ENCODE measurements at places on chromosomes 2 and 18.

DNA sequence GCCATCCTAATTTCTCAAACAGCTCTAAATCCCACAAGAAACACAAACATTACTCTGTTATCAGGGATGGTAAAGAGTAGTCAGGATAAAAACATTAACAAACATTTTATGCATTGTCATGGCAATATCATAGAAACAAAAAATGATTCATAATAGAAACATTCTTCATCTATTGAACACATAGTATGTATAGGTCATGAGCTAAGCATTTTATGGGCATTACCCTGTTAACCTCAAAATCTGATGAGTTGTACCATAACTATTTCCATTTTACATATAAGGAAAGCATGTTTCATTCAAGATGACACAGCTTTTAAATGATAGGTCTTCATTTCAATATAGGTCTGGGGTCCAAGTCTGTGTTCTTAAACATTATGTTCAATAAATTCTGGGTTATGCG, 344.9 kb downstream of the RND3 start:
- DNase-seq: no peak

GRCh38 chr2:143700865-143701264, 571.6 kb downstream of the ARHGAP15 start:
- no peak for DNase-seq

DNA sequence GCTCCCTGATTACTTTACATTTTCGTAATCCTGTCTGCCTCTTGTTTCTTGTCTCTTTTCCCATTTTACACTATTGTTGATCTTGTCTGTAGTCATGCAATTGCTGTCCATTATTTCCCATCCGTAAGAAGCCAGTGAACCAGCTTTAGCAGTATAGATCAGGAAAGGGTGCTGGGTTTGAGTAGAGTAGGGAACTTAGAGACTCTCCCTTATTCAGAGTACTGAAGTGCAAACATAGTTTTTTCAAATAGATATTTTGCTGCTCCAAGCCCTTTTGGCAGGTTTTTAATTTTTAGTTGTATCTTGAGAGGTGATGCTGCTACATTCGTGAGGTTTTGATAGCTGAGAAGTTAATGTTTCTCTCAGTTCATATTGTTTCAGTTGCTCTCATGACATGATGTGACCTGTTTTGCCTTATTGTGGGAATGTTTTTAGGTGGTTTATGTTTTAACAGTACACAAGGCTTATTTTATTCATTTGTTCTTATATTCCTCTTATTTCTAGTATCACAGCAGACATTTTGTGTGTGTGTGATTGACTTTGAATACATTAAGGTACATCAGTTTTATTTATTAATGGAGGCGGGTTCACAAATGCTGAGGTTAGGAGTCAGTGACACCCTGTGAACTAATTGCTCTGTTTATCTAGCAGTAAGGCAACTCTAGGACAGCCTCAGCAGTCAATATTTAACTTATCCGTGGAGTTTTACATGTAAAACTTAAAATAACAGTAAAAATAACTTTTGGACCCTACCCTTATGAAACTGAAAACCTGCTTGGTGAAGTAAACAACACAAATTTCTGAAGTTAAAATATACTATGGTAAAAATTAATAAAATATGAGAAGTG, 118.4 kb downstream of the ZNF407 start:
- DNase-seq: no peak

GRCh38 chr2:218855305-218856166, 4.1 kb upstream of the WNT6 start:
- DNase-seq: no peak

DNA sequence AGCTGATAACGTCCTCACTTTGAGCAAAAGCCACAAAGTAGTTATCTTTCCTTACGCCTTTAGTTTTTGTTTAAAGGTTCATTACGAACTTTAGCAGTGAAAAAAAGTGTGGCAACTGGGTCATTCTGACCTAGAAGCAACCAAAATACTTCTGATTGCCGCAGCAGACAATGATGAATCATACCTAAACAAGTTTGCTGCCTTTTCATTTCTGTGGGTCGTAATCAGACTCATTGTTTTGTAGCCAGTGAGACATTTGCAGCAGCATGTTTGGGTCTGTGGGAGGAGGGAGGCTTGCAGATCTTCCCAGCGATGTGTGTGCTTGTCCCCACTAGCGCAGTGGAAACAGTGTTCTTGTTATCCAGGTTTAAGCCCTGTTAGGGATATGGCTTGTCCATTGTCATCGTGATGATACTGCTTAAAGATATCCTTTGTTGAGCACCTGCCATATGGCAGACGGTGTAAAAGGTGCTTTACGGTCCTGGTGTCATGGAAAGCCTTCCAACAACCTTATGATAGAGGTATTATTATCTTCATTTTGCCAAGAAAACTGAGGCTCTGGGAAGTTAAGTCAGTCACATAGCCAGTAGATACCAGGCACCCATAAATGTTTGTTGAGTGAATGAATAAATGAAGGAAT, 1.3 kb upstream of the GREB1 start:
- DNase-seq: no peak

- DNase-seq: no peak
Measured at GRCh38 chr2:218400167-218400929, 680 bp downstream of the CTDSP1 start.

GRCh38 chr18:24103320-24104021, 35.4 kb upstream of the CABYR start:
- no peak for DNase-seq

DNA sequence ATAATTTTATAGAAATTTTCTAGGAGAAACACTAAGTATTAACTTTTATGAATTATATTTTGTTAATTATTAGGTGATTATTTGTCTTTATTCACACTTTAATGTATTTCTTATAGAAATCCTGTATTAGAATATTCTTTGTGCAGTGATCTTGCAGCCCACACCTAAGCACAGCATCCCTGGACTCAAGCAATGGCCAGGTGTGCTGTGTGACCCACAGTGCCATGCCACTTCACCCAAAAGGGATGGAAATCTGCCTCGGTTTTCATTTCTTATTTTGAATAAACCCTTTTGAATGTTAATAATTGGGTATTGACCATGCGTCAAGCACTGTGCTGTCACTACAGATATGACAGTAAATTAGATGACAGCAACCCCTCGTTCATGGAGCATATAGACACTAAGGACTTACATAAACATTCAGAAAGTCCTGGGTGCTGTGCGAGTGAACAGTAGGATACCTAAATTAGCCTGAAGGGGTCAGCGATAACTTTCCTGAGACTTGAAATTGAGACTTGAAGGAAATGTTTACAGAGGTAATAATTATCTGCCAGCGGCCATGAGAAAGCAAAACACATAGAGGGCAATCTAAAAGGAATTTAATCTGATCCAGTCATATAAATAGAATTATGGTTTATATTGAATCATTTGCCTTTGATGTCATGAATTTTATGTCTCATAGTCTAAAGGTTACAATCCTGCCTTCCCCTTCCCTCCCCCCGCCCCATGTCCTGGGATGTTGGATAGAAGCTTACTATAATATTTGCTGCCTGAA, 52.7 kb upstream of the CALCRL start:
- DNase-seq: no peak

DNA sequence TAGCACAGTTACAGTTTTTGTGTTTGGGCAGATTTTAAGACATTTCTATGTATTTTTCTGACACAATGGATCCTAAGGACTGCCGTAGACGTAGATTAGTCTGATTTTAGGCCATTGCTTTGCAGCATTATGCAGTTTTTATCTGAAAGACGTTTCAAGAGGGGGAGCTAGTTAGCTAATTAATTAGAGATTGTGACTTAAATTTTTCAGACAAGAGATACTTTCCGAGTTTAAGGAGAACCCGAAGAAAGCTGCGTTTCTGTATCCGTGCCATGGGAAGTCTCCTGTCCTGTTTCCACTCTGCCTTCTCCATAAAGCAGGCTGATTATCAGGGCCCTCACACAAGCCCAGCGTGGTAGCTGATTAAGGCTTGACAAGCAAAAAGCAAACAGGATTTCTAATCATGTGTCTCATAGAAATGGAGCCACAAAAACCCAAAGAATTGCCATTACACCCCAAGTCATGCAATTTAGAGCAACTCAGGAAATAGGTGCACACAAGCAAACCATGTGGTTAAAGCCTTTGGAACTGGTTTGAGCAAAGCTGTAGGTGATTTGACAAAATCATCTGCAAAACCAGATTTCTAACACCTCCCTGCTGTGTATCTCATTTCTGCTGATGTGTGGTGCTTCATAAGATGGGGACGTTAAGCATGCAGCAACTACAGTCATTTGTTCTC, 808.1 kb downstream of the RNF144A start:
- no peak for DNase-seq

DNA sequence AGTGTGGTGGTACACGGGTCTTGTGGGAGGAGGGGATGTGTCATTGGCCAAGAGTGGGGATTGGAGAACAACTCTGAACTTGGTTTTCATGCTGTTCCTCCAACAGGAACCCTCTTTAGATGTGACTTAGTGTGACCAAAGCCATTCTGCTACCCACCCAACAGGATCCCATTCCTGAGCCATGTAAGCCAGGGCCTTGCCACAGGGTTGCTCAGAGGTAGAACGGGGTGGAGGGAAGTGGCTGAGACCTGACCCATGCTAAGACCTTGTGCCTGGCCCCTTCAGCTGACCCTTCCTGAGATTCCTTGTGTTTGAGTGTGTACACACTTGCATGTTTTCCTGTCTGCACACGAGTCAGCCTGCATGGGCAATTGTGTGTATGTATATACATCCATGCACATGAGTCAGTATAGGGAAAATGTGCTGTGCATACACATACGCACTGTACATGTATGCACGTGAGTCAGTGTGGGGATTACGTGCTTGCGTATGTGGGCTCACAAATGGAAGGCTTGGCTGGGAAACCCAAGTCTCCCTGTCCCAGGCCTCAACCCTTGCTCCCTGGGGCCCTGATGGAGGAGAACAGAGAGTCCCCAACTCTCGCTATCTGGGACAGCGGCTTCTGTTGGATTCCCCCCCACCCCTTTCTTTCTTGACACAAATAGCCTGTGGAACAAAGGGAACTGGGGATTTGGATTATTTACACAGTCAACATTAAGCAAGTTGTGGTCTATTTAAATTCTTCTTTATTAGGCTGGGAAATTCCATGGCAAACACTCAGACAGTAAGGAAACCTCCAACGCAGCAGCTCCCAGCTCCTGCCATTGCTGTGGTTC, 339.8 kb downstream of the DYSF start:
- no peak for DNase-seq

DNA sequence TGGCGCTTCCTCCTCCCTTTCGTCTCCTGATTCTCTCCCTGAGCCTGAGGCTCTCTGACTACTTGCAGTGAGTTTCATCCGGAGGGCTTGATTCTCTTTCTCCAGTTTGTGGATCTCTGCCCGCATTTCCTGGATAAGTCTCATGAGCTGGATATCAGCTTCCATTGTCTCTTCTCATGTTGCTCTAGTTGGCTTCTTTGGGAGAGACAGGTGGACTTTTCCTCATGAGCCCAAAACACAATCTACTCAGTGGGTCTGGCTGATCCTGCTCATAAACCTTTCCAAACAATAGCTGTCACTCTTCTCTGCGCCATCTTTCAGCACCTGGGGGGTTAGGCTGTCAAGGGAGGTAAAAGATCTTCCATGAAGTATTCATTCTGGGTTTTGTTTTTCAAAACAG, at the start of gene CCDC195:
Gene CCDC195, minus strand, starts transcription at position 165 of the 400 bp plus-strand sequence. Its CDS starts 0 bp downstream, at position 165.
- DNase-seq: no peak

- no peak for DNase-seq
Measured at GRCh38 chr2:120883607-120884440, 148.2 kb downstream of the GLI2 start.

GRCh38 chr2:219178377-219179175, 501 bp downstream of the RETREG2 start:
- peak; percentile 27 for DNase-seq

DNA sequence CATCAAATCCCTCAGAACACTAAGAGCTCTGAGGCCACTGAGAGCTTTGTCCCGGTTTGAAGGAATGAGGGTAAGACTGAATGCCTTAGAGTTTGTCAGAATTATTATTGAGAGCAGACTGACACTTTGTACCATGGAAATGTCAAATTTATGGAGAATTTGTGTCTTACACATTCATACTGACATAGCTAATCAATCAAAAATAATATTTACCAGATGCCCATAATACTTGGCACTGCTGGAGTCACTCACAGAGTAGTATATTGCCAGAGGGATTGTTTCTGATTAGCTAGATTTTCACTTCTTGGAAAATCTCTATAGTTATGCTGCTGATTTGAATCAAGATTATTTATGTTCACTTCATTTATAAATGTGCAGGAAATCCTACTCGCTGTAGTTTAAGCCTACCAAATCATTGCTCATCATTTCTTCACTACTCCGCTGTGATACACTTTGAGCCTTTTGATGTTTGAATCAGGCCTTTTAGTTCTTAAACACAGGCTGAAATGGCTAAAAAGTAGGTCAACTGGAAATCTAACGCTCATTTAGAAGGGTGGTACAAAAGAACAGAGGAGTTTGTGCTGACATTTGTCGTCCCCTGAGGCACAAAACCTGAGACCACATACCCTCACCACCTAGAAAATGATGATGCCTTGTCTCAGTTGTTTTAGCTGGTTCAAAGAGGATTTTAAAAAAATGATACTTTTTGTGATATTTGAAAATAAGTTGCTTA, 96.1 kb upstream of the CSRNP3 start:
- no peak for DNase-seq

- DNase-seq: no peak
Measured at GRCh38 chr2:10303694-10304378, 1.1 kb downstream of the HPCAL1 start.

DNA sequence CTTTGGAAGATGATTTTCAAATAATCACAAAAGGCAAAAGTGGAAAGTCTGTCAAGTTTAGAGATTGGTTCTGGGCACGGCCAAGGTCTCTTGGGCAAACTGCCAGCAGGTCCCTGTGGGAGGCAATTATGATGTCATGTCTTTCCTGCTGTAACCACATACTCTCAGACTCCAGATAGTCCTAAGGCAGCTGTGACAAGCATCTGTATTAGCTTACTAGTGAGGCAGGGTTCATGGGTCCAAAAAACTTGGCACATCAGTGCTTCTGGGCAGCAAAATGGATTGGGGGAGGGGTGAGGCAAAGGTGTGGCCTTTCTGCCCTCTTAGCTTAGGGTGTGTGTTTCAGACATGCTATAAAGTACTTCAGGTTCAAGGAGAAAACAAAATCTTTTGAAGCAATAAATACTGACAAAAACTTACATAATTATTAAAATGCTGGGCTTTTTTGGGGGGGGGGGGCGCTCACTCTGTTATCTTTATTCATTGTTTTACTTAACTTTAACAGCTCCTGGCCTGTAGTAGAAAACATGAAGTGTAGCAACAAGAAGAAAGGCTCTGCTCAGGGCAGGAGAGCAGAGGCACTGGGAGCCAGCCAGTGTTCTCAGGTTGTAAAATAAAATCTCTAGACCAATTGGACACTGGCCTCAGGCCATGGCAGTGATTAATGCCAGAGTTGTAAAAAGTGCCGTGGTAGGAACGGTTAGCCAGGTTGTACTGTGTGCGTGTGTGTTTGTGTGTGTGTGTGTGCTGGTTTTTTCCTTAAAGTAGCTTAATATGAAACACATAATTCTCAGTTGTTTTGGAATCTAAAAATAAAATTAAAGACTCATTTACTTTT, 14.3 kb upstream of the TANC1 start:
- DNase-seq: no peak

DNA sequence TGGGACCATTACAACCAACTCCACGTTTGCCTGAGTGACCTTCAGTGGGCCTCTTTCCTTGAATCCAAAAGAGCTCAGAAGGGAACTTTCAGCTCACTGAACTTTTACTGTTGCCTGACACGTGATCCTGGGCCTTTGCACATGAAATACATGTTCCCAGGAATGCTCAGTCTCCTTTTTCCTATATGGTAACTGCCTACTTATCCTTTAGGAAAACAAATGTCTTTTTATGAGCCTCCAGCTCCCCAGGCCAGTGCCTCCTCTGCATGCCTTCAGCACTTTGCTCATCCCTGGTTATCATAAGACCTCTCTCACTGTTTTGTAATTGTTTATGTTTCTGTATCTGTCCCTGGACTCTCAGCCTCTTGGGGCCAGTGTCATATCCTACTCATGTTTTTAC, 5.1 kb downstream of the PLA2R1 start:
- DNase-seq: no peak

- DNase-seq: no peak
Measured at GRCh38 chr18:58895385-58895784, 30.7 kb downstream of the ZNF532 start.
